Activated naive CD4-positive, alpha-beta T cell treated with anti-CD3 and anti-CD28 coated beads, Interleukin-2, amount 50 U/mL, for 16 hours (primary cell): ENCODE measurements at places on chromosomes 2 and 18.

DNA sequence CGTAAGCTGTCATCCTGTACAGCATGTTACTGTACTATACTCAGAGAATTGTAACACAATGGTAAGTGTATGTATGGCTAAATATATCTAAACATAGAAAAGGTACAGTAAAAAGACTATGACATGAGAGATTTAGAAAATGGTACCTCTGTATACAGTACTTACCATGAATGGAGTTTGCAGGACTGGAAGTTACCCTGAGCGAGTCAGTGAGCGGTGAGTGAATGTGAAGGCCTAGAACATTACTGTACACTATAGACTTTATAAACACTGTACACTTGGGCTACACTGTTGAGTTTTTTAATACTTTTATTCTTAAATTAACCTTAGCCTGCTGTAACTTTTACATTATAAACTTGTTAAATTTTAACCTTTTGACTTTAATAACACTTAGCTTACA is 1.5 kb downstream of the DDX18 start:
- DNase-seq = no peak

- DNase-seq = no peak
Measured at GRCh38 chr2:118128826-118129225, 40.6 kb downstream of the INSIG2 start.

DNA sequence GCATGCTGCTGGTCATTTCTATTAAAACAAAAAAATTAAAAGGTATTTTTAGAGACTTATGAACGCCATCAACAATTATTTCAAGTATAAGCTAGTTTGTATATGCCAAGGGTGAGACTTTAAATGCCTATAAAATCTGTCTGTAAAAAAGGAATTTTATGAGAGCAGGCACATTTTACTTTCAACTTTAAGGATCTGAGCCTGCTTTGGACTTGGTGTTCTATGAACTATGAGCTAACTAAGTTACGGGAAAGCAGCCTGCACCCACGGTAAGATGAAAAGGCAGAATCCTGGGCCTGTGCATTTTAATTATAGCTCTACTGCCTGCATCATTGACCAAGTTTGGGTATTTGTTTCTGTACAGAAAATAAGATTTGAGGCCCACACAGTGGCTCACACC is 95.4 kb downstream of the PLEKHM3 start:
- no peak for DNase-seq

DNA sequence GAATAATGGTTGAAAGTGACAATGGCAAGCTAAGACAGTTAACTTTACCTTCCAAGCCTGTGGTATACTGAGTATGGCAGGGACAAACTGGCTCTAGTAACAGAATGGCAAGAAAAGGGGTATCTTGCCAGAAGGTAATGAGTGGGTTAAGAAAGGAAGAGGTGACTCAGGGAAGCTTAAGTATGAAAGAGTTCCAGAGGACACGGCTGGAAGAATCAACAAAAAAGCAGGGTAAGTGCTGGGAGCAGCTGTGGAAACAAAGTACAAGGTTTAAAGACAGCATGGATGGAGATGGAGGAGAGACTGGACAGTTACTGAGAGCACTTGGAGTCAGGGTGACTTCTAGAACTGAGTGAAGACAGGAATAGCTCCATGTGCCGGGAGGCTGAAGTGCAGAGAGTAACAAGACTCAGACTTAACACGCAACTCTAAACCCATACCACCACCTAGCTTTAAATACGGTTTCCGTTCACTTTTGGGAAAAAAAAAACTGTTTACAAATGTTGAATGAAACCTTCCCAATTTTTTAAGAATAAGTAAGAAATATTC is 69.0 kb downstream of the REV1 start:
- DNase-seq = no peak

- no peak for DNase-seq
Measured at GRCh38 chr2:219430633-219431615, 3.7 kb upstream of the SPEG start.

DNA sequence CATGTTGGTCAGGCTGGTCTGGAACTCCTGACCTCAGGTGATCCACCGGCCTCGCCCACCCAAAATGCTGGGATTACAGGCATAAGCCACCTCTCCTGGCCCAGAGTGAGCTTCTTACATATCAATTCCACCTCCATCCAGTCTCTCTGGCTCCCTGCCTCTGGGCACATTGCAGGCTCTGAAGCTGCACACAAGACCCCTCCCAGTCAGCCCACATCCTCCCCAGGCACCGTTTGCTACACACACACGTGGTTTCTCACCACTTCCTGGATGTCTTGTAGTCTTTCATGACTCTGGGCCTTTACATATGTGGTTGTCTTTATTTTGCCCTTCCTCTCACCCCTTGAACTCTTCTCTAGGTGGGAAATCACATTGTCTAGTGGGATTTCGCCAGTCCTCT is 64.0 kb upstream of the CABLES1 start:
- DNase-seq = peak; percentile 60

DNA sequence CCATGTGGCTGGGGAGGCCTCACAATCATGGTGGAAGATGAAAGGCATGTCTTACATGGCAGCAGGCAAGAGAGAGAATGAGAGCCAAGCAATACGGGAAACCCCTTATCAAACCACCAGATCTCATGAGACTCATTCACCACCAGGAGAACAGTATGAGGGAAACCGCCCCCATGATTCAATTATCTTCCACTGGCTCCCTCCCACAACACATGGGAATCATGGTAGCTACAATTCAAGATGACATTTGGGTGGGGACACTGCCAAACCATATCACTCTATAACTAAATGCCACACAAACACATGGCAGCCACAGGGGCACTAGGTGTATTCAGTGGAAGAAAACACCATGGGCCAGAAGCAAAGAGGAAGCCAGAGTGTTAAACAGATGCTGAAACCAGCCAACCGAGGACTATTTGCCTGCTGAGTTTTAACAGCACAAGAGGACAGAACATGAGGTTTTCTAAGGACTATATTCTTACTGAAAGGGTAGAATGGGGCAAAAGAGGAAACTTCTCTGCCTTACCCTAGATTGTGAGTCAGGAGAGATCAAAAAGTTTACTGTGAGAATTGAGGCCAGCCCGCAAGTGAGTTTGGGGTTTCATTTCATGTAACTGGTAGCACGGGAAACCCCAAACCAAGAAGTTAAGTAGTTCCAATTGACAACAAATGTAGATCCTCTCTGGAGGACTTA is 49.2 kb downstream of the SIGLEC15 start:
- DNase-seq = peak; percentile 60

- DNase-seq = no peak
Measured at GRCh38 chr18:27826101-27826500, 350.8 kb downstream of the CDH2 start.

DNA sequence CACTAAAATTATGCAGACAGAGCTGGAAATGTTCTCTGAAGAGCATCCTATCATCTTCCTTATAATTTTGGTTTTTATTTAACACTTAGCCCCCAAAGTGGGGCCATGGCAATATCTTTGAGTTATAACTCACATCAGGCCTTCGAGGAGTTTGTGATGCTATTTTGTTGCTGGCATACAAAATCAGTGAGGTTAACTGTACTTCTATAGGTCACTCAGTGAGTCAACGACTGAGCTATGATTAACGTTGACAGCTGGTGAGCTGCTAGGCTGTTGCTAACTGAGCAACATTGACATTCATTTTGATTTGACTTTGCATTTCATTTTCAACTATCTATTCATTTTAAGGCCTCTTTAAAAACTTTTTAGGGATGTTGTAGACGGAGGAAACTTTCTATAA is 50.0 kb downstream of the GPD2 start:
- DNase-seq = no peak

DNA sequence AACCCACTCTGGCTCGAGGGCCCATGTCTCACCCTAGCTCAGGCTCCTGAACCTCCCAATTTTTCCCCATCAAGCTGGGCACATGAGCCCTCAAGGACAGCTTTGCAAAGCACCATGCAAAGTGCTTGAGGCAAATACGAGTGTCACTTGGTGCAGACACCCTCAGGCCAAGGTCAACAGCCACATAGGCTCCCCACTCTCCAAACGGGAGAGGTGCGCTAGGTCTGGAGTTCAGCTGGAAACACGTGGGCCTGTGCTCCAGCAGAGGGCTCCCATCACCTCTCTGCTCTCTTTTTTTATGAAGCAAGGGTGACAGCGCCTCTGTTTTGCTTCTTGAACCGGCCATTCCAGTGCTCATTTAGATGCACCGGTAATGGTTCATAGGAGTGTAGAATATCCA is 11.9 kb upstream of the ARHGAP25 start:
- DNase-seq = no peak

GRCh38 chr2:23633966-23634365 is 249.0 kb downstream of the KLHL29 start:
- DNase-seq = no peak

GRCh38 chr2:168613551-168613950 is 157.5 kb downstream of the CERS6 start:
- DNase-seq = no peak

DNA sequence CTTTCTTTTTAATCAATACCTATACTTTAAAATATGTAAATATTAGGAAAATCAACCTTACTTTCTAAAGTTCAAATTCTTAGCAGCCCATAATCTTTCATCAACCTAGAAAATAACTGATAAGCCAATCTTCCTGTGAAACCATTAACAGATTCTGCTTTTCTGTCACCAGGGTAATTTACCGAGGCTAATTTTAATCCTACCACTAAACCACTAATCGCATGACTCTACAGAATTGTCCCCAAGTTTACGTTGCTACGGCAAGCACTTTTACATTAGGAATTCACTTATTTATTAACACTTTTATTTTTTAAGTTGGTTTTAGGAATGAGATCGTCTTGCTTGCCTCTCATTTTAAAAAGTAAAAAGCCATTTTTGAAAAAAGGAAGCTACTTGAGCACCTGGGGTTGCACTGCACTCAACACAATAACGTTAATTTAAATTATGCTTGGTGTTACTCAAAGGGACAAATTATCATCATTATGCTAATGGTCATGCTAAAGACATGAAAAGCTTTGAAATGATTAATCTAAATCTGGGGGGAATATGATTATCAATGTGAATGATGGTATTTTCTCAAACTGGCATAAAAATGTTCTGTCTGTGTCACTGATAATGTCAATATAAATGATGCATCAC is 10.2 kb downstream of the ZNF516 start:
- DNase-seq = no peak

DNA sequence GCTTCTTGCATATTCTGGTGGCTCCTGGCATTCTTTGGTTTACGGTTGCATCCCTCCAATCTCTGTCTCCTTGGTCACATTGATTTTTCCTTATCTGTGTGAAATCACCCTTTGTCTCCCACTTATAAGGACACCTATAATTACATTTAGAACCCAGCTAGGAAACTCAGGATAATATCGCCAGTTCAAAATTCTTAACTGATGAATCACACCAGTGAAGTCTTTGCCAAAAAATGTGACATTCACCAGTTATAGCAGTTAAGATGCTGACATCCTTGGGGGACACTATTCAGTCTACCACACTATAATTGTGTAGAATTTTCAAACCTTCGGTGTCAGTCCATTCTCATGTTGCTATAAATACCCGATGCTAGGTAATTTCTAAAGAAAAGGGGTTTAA is 320.2 kb downstream of the TMX3 start:
- no peak for DNase-seq

DNA sequence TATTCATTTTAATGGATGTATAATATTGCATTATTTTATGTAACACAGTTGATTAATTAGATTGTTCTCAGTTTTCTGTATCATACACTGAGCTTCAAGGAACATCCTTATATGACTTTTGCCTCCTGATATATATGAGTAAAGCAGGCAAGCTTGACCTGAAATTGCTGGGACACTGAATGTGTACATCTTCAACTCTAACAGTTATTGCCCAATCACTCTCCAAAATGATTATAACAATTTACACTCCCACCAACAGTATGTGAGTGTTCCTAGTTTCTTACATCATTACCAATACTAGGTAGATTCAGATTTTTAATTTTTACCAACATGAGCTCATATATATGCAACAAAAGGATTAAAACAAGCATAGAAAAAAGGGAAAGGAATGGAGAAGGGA is 379.4 kb downstream of the SETBP1 start:
- DNase-seq = no peak

- no peak for DNase-seq
Measured at GRCh38 chr2:99524056-99524455, 34.2 kb upstream of the REV1 start.

- DNase-seq = no peak
Measured at GRCh38 chr2:105597011-105597805, 147.5 kb upstream of the NCK2 start.

GRCh38 chr2:176960061-176960460 is 252.5 kb upstream of the HNRNPA3 start:
- DNase-seq = no peak

- DNase-seq = no peak
Measured at GRCh38 chr2:98034745-98035144, 39.0 kb upstream of the TMEM131 start.

DNA sequence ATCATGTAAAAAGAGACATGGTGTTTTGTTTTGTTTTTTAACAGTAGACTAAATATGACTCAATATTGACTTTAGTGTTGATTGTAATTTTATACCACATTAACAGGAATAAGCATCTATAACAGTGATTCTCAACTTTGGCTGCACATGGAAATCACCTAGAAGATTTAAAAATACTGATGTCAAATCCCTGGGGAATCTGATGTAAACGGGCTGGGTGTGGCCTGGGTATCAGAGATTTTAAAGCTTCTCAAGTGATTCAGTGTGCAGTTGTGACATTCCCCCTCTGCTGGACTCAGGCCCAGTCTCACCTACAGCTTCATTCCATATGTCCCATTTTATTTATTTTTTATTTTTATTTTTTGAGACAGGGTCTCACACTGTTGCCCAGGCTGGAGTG is 82.8 kb upstream of the ATP8B1 start:
- DNase-seq = no peak

DNA sequence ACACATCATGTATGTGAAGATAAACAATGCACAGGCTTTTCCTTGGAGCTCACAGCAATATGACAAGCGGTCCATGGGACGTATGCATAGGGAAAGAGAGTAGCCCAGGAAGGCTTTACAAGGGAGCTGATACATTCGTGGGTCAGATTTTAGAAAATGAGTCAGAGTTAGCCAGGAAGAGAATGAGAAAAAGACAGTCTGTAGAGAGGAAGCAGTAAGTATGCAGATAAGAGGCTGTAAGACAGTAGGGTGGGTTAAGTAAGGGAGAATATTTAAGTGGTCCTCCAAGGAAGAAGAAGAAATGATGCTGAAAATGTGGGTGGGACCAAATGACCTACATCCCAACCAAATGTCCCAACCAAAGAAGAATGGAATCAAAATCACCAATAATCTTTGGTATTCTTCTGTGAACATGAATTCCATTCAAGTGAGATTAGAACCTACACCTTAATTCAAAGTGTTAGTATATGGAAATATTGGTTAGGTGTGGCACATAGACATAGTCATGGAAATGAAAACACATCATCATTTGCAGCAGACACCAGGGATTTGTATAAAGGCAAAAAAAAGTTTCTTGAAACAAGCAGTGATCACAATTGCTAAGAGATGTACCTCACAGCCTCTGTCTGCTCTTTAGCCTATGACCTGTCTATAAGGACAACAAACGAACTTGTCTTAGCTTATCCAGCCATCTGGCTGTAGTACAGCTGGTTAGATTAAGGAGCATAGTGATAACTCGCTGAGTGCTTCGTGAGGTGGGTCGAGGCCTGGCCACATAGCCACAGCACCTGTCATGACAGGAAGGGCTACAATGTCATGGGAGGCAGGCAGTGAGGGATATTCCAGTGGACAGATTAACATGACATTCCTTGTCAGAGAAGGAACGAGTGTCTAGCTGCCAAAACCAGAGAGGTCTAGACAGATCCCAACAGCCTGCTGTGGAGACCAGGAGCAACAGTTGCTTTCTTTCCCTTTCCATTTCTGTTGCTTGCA is 133.6 kb downstream of the ALK start:
- no peak for DNase-seq

GRCh38 chr2:77104554-77104953 is 417.6 kb downstream of the LRRTM4 start:
- no peak for DNase-seq
